ENCODE measurements at places on chromosomes 4 and X. TPM values are rescaled to one million over a fixed set of nuclear protein-coding genes. Genes with fewer than 3 reads are reported as not detected.

GAGE12H gene
- total RNA-seq, result not detected

GRCh38 chrX:38249965-38250364 lies 29.3 kb upstream of the SRPX start:
- H3K36me3 ChIP-seq, result no peaks in the 10 kb centered on the region
- no peak for DNase-seq
- H3K4me1 ChIP-seq, result no peaks in the 10 kb centered on the region
- no peak overlapping the region for H3K27ac ChIP-seq
- H3K4me3 ChIP-seq, result no peak overlapping the region

GRCh38 chr4:122716825-122717448 lies 15.6 kb upstream of the BBS12 start:
- no peak overlapping the region for H3K27ac ChIP-seq
- H3K27me3 ChIP-seq, result peaks cover 11% of the 10 kb centered on the region
- H3K4me3 ChIP-seq, result no peak overlapping the region
- H3K4me1 ChIP-seq, result 0 out of 2 replicates have a peak, but pooled peaks cover 6% of the 10 kb centered on the region

- no peaks in the 10 kb centered on the region for H3K36me3 ChIP-seq
- no peak for DNase-seq
- no peaks in the 10 kb centered on the region for H3K27me3 ChIP-seq
- H3K27ac ChIP-seq, result peak overlapping the region; percentile 1
- no peak overlapping the region for H3K4me3 ChIP-seq
Measured at GRCh38 chrX:109952985-109953905, 49.7 kb upstream of the TMEM164 start.

GRCh38 chr4:131764730-131765129 lies 1384.4 kb upstream of the PCDH10 start:
- H3K36me3 ChIP-seq, result no peaks in the 10 kb centered on the region
- no peaks in the 10 kb centered on the region for H3K4me1 ChIP-seq
- DNase-seq, result no peak
- no peak overlapping the region for H3K4me3 ChIP-seq
- H3K27me3 ChIP-seq, result no peaks in the 10 kb centered on the region
- no peak overlapping the region for H3K27ac ChIP-seq

GRCh38 chr4:81566161-81566591 lies 94.5 kb upstream of the RASGEF1B start:
- H3K4me1 ChIP-seq, result no peaks in the 10 kb centered on the region
- DNase-seq, result no peak

MAGEH1 gene
- 25.3 TPM for total RNA-seq

CRLF2 gene
- 0.13 TPM for total RNA-seq

XAGE1A gene
- total RNA-seq, result not detected

HEPH gene
- total RNA-seq, result not detected

HOPX gene
- not detected for total RNA-seq

MAGEA6 gene
- not detected for total RNA-seq

DNA sequence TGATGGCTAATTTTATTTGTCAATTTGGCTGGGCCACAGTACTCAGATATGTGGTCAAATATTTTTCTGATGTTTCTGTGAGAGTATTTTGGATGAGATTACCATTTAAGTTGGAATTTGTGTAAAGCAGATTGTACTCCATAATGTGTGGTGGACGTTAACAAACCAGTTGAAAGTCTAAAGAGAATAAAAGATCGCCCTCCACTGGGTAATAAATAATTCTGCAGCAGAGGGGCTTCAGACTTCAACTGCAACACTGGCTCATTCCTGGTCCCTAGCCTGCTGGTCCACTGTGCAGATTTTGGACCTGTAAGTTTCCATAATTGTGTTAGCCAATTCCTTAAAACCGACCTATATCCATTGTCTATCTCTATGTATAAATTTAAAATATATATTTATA lies 540.3 kb downstream of the PCDH18 start:
- H3K27ac ChIP-seq, result no peak overlapping the region
- H3K27me3 ChIP-seq, result no peaks in the 10 kb centered on the region
- H3K36me3 ChIP-seq, result no peaks in the 10 kb centered on the region
- no peak overlapping the region for H3K4me3 ChIP-seq
- H3K4me1 ChIP-seq, result no peaks in the 10 kb centered on the region

Measured in HFFc6 (cell line).